ENCODE measurements at places on chromosomes 3 and 15.

GRCh38 chr3:184590795-184591194 lies 29.2 kb downstream of the EPHB3 start:
- no peak for DNase-seq

DNA sequence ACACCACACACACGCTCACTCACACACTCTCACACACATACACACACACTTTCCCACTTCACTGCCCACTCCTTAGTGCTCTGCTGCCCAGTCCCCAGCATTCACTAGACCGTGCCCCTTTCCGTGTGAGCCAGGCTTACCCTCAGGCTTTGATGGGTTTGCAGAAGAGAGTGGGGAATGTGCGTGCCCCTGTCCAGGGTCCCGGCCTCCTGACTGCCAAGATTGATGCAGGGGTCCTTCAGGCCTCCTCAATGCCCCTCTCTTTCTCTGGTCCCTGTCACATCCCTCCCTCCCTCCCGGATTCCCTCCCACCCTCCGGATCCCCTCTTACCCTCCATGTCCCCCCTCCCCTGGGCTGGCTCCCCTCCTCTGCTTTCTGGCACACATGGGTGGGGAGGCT lies 27.9 kb upstream of the KIF23 start:
- DNase-seq: no peak

DNA sequence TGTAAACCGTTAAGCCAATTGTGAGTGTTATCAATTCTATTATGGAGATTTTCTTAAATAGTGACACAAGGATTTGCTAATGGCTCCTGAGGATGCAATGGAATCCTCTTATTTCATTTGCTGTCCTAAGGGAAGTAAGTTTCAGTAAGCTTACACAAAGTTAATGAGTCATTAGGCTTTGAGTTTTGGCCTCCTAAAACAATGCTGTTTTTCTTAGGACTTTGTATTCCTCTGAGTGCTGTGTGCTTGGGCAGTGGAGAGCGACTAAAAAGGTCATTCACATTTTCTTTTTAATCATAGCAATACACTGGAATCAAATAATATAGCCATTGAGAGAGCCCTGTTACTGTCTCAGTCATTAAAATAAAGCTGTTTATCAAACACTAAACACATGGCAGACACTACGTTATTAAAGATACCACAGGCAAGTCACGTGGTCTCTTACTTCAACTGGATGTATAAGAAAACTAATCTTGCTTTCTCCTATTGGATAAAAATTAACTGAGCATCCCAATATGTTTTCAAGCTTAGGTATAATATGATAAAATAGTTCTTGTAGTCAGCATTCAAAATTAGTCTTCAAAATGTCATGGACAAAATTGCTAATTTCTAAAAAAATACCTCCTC lies 290.8 kb downstream of the NLGN1 start:
- no peak for DNase-seq

- no peak for DNase-seq
Measured at GRCh38 chr15:90901175-90902039, 1.7 kb upstream of the MAN2A2 start.

GRCh38 chr3:3316521-3316920 lies 137.0 kb upstream of the CRBN start:
- no peak for DNase-seq

DNA sequence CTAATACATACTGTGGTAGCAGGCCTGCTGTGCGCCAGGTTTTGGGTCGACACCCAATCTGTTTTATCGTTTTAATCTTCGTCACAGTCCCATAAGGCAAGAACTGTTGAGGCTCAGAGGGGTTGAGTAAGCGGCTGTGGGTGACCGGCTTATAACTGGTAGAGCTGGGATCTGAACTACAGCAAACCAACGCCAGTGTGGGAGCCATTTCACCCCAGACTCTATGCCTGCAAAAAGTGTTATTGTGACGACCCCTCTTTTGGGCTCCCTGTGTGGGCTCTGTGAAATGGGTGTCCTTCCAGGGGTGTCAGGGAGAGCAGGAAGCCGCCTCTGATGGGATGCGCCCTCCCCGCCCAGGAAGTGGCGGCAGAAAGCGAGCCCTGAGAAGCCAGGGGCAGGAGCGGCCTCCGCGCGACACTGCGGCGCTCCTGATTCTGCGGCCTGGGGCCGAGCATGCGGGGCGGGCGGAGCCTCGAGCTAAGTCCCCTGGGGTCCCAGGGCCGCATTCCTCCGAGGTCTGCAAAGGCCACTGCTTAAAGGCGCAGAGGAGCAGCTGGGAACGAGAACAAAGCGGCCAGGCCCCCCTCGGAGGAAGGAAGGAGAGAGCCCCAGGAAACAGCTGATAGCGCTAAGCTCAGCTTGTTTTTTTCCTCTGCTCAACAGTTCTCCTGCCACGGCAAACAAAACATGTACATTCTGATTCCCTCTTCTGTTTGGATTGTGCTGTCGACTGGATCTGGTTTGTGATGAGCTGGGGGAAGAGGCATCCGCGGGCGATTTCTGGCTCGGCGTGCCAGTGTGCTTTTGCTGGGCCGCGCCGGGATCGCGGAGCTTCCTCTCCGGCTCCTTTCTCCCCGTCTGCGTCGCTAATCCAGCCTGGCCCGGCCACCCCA lies 33.9 kb downstream of the GRK7 start:
- peak; percentile 35 for DNase-seq

- no peak for DNase-seq
Measured at GRCh38 chr3:11187681-11188080, 33.4 kb downstream of the HRH1 start.

- no peak for DNase-seq
Measured at GRCh38 chr3:141410408-141410807, 42.1 kb downstream of the ZBTB38 start.

- DNase-seq: no peak
Measured at GRCh38 chr15:72037321-72037720, 80.6 kb downstream of the MYO9A start.

- no peak for DNase-seq
Measured at GRCh38 chr3:117248153-117248552, 538.6 kb downstream of the TUSC7 start.

GRCh38 chr15:88891540-88892254 lies 3.6 kb downstream of the HAPLN3 start:
- no peak for DNase-seq

DNA sequence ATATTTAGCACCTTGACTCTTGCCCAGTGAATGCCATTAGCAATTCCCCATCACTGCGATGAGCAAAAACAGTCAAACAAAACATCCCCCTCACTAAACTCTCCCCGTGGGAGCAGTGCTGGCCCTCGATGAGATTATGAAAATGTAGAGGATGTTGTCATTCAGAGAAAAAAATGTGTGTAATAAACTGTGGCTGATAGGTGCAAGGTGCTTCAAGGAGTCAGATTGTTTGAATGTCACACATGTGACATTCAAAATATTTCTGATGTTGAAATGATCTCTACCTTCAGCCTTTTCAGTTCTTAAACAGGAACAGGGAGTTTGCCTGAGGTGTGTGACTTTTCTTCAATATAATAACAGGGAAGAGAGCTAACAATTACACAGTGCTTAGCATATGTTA lies 281.8 kb upstream of the TRIM42 start:
- DNase-seq: no peak

Measured in activated naive CD4-positive, alpha-beta T cell treated with anti-CD3 and anti-CD28 coated beads, Interleukin-2, amount 50 U/mL, for 16 hours (primary cell).